ENCODE measurements at places on chromosomes 1 and 21.
A peak's percentile ranks its signal among the peaks of the same experiment; 100 is the strongest.

- DNase-seq: no peak
Measured at GRCh38 chr1:170445096-170445495, 86.9 kb upstream of the GORAB start.

DNA sequence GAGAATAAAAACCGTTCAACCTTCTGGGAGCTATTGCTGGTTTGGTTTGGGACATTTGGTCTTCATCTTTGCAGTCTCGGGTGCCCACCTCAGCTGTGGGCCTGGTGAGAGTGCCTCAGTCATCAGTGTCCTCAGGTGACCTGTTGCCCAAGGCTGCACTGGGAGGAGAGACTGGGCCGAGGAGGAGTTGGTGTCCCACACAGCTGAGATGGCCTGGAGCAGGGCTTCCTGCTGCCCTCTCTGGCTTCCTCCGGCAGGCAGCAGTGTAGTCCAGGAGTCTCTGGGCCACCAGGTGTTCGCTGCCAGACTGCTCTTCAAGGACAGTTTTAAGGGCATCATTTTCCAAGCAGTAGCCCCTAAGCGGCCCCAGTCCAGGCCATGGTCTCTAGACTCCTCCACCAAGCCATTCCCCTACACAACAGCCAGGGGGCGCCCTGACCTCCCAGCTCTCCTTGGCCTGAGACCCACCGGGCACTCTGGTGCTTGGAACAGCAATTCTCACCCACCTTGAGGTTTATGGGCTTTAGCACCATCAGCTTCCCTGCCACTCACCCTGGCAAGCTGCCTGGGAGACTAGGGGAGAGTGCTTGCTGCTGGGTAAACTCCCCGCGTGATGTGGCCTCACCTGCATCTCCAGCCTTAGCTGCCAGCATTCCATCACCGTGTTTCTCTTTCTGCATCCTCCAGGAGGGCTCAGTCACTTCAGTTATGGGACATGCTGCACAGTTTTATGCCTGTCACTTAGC, 9.1 kb upstream of the SYTL1 start:
- DNase-seq: peak; percentile 38

- no peak for DNase-seq
Measured at GRCh38 chr1:160122978-160123495, 7.5 kb downstream of the ATP1A2 start.

DNA sequence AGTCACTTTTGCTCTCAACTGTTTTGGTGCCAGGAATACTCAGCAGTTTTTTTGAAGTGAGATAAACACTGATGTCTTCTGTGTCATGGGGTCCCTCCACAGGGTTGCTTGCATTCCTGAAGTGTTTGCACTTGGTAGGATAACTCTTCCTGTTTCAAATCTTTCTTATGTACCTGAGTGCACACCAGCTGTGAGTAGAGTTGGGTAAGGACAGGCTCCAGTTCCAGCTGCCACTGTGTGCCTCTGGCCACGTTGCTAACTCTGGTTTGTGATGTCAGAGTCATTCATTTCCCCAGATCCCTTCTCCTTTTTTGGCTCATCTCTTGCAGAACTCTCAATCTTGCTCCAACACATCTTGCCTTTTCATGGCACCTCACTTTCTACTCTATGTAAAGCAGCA, 356.3 kb upstream of the B3GALT2 start:
- peak; percentile 33 for DNase-seq

GRCh38 chr21:37878946-37879660, 37.2 kb downstream of the KCNJ6 start:
- peak; percentile 12 for DNase-seq

- DNase-seq: no peak
Measured at GRCh38 chr1:79556189-79556588, 549.7 kb upstream of the ADGRL4 start.

DNA sequence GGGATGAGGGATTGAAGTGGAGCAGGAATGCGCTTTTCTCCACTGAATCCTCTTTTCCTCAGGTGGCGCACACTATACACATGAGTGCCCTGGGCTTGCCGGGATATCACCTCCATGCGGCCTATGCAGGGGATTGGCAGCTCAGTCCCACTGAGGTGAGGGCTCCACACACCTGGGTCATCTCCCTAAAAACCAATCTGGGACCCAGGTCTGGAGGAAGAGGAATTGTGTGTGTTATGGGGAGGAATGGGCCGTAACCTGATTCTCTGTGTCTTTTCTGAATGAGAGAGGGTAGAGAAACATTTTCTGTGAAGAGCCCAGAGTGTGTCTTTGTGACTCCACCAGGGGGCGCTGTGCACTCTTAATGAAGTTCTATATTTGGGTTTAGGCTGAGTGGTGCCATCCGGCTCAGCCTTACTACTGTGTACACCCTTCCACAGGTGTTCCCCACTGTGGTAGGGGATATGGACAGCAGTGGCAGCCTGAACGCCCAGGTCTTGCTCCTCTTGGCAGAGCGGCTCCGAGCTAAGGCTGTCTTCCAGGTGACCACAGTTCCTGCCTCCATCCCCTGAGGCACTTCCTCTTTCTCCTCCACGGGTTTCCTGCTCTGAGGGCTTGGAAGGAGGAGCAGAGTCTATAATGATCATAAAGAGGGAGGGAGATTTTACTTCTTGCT, 1.5 kb downstream of the TOMM40L start:
- peak; percentile 81 for DNase-seq

DNA sequence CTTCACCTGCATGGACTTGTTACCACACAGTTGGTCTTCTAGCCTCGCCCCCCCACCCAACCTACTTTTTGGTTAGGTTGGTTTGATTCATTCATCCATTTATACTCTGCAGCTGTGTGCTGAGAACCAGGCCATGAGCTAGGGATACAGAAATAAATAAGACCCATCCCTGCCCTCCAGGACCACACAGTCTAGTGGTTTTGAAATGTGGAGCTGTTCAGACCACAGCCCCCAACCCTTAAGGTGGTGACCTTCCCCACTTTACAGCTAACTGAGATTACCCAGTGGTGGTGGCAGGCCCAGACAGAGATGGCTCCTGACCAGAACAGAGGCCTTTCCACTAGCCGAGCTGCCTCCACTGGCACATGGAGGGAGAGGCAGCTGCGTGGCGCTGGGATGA, 37.0 kb downstream of the LRRN2 start:
- DNase-seq: no peak

DNA sequence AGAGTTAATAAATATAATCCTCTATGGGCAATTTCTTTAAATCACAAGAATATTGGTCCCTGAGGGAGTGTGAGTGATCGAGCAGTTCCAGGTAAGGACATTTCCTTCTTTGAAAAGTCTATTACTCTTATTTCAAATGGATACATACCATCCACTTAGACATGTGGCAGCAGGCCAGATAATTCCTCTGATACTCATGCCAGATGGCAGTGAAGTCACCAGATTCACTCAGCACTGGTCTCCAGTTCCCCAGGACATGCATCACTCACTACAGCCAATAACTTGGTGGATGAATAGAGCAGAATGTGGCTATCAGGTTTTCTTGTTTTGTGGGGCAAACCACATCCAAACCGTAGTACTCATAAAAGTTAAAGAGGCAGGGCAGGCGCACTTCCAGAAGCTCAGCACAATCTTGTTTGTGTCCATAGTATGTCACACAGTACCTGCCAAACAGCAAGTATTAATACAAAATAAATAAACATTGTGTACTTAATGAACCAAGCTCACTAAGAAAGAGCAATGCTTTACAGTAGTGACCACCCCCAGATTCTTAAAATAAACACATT, 74.2 kb upstream of the CD53 start:
- no peak for DNase-seq

DNA sequence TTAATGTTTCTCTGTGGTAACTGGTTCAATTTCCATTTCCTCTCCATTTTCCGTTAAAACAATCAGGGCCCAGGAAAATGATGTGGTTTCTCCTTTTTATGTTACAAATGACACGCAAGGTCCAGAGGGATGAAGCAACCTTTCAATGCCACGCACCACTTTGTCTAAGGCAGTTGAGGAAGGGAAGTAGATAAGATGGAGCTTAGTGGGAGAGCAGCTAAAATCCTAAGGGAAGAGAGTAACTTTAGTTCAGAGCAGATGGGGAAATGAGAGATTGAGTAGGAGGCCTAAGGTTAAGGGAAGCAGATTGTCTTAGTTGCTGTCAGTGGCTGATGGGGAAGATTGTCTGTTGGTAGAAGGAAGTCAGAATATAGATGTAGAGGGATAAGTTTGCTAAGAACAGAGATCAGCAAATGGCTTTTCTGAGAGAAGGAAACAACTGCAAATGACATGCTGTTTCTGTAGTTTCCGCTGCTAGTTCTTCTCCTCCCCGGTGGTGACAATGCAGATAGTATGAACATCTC, 660 bp downstream of the CD1C start:
- DNase-seq: peak; percentile 65

DNA sequence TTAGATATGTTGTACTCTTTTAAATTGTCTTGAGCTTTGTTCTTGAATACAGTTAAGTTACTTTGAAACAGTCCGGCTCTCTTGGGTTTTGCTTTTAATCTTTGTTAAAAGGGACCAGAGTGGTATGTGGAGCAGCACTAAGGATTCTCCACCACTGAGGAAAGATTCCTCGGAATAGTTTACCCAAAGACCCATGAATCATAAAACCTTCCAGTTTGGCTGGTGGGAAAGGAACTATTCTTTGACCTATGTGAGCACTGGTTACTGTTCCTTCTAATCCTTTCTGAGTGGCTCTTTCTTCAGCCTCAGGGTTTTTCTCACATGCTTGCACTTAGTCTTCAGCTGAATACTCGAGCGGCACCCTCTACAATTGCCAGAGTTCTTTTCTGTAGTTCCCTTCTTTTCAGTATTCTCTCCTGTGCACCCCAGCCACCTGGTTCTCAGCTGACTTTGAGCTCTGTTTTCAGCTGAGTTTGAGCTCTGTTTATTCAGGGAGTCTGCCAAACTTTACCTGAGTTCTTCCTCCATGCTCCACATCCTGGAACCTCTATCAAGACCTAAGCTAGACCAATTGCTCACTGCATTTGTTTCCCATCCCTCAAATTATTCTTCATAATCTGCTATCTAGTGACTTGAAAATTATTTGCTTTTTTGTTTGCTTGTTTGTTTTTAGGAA, 253.8 kb upstream of the PLXNA2 start:
- DNase-seq: no peak

GRCh38 chr1:63173161-63173560, 149.2 kb upstream of the FOXD3 start:
- no peak for DNase-seq

GRCh38 chr1:36187800-36188593, 32.0 kb downstream of the MAP7D1 start:
- peak; percentile 83 for DNase-seq

GRCh38 chr1:201945157-201945556, 1.2 kb downstream of the LMOD1 start:
- DNase-seq: no peak

DNA sequence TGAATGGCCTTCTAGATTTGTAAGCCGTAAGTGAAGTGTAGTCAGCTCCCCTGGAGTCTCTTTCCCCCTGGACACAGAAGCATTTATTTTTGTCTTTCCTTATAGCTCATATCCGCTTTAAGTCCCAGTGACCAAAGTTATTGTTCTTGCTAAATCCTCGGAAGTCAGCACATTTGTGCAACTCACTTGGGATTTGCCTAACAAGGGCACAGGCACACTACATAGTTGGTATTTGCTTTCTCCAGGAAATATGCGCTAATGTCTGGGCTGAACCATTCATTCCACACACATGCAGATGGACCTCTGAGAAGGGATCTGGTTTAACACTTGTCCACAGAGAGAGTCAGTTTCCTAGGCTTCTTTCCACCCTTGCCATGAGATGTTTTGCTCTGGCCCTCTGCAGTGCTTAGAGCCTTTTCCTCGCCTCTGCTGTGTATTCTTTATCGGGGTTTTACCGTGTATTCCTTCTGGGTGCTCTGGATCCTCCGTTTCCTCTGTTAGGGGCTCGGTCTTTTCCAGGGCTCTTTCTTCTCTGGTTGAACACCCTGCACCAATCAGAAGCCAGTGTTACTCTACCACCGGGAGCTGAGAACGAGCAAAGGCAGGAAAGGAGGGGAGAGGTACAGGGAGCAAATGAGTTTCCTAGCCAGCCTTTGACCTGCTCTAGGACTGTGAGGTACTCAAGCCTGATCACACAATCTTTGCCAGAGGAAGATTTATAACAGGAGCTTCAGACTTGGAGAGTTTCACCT, 72.4 kb downstream of the ABCA4 start:
- DNase-seq: no peak

DNA sequence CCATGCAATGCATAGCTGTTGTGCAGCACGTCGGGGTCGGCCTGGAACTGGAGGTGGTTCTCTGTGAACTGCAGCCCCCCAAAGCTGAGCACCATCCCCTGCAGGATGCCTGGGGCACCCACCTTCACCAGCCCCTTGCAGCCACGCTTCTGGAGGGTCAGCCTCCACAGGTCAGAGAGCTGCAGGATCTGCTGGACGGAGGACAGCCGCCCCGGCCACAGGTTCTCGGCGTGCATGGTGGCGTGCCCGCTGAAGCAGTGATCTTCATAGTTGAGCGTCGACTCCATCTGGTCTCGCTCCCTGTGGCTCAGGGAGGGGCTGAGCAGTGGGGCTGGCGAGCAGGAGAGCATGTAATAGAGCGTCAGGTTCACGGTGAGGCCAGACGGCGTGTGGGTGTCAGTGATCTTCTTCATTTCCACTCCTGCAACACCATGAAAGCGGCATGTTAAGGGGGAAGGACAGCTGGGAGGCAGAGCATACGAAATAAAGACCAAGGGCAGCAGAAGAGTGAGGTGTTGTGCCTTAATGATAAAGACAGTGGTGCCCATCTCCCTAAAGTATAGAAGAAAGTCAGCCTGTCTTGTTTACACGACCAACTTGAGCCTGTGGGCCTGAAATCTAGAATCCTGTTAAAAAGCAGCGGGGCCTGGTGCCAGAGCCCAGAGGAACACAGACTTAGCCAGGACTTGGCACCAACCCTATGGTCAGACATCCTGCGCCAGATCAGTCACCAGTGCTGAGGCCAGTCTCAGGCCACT, 3.0 kb downstream of the KIAA2013 start:
- DNase-seq: no peak

- no peak for DNase-seq
Measured at GRCh38 chr1:33221385-33221758, 34.9 kb upstream of the ZNF362 start.

DNA sequence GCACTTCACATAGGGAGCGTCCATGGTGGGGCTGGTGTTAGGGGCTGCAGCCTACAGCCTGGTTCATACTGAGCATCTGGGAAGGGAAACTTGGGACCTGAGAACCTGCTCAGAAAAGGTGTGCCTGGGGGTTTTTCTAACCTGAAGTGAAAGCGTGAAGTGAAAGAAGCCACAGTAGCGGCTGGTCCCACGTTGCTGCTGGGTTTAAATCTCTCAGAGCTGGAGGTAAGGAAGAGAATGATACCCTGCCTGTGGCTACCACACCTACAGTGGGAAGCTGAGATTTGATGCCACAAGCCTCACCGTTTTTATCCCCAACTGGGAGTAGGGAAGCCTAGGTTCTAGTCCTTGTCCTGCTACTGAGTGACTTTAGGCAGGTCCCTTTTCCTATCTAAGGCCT, 21.0 kb upstream of the FUCA1 start:
- DNase-seq: no peak

DNA sequence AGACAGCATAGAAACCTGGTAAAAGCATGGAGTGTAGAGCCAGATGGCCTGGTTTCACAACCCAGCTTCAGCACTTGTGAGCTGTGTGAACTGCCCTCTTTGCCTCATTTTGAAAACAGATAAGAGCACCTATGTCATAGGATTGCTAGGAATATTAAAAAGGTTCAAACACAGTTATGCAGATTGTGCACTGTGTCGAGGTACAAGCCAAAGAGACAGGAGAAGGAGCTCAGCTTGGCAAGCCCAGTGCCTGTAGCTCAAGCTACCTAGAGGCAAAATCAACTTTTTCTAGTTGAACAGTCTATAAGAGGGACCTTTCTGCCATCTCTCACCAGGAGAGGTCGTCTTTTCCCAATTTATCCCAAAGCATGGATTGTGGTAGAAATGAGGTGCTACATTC, 5.0 kb downstream of the CHODL start:
- DNase-seq: no peak

GRCh38 chr1:29171089-29171488, 10.6 kb downstream of the SRSF4 start:
- no peak for DNase-seq

Measured in CD14-positive monocyte (primary cell).